ENCODE measurements at places on chromosomes 5 and 9.

GRCh38 chr5:170313344-170313743, 15.8 kb upstream of the LCP2 start:
- DNase-seq: no peak

DNA sequence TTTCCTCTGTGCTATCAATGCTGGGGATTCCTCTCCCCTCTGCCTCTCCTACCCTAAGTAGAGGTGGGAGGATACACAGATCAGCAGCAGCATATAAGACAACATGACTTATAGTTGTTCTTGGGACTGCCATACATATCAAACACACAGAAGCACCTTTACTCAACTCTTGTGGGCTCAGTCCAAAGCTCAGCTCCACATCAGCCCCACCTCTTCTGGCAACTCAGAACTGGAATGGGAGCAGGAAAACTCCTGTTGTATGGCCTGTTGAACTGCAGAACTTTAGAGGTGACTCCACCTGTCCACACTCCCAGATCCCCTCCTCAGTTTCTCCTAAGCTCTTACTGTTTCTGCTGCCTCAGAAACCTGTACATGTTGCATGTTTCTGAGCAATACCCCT, 127.8 kb downstream of the SV2C start:
- no peak for DNase-seq

DNA sequence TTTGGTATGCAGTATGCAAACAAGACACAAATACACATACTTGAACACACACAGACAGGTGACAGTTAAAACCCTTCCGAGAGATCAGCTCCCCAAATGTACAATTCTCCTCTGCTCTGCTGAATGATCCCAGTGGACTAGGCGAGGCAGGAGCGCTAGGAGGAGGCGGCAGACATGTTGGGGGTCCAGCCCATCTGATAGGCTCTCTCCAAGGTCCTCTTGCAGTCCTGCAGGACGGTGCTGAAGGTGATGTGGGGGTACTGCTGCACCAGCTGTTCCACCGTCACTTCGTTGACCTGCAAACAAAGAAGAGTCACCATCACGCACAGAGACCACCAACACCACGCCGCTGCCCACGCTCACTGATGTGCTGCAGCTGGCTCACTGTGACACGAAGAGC, 190.8 kb upstream of the EFNA5 start:
- DNase-seq: no peak

- no peak for DNase-seq
Measured at GRCh38 chr9:98538626-98539031, 170.1 kb downstream of the GABBR2 start.

DNA sequence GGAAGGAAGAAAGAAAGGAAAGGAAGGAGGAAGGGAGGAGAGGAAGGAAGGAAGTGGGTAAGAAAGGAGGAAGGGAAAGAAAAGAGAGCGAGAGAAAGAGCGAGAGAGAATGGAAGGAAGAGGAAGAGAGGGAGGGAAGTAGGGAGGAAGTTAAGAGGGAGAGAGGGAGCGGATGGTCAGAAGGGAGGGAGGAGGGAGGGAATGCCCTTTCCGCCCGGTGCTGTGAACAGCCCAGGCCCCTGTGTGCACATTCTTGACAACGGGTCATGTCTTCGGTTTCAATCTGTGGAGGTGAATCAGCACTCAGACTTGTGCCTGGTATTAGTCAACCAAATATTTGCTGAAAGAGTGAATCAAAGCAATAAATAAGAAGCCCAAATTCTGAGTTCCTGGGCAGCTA, 39.2 kb downstream of the PRUNE2 start:
- DNase-seq: no peak

GRCh38 chr9:113875459-113876150, 504 bp upstream of the ZNF618 start:
- DNase-seq: no peak

DNA sequence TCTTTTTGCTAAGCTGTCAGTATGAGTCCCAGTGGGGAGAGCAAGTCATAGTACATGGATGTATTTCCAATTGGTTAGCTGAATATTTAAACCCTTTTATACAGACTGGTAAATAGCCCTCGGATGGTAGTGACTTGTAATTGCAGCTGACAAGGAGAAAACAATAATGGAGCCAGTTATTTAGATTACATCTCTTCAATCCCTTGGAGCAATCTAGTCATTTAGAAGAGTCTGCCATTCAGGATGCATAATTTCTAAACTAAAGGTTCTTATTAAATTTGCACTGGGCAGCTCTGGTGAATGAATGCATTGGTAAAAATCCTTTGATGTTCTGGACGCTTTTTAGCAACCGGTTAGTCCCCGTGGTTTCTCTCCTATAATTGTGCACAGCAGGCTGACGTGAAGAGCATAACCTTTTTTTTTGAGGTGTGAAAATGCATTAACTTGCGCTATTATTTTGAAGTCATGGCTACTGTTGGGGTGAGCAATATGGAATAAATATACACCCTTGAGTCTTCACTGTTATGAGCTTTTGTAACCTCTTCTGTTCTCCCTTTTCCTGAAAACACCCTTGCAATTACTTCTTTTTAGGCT, 158.6 kb upstream of the CD180 start:
- DNase-seq: no peak

DNA sequence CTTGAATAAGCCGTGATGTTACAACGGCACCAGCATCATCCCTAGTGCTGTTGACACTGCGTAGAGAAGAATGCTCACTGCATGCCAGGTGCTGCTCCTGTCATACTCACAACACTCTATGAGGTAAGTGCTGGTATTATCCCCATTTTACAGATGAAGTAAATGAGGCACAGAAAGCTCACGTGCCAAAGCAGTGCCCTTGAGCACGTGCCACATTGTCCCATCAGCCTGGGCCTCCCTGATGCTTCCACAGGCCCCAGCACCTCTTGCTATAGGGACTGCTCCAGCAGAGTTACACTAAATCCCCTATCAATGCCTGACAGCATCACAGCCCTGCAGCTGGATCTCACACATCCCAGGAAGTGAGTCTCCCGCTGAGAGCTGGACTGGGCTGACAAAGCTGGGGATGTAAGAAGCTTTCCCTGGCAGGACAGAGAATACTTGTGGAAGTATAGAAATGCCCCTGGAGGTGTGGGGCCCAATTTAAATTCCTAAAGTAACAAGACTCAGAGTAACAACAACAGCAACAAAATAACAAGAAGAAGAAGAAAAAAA, 216.1 kb downstream of the FSTL4 start:
- DNase-seq: no peak
